ENCODE measurements at places on chromosomes 3 and 15.

GRCh38 chr3:184949251-184949965 lies 137.4 kb downstream of the VPS8 start:
- H3K4me1 ChIP-seq: peaks cover 23% of the 10 kb centered on the region
- no peak overlapping the region for H3K27ac ChIP-seq
- peaks cover 4% of the 10 kb centered on the region for H3K36me3 ChIP-seq
- no peak overlapping the region for H3K4me3 ChIP-seq
- no peaks in the 10 kb centered on the region for H3K27me3 ChIP-seq

DNA sequence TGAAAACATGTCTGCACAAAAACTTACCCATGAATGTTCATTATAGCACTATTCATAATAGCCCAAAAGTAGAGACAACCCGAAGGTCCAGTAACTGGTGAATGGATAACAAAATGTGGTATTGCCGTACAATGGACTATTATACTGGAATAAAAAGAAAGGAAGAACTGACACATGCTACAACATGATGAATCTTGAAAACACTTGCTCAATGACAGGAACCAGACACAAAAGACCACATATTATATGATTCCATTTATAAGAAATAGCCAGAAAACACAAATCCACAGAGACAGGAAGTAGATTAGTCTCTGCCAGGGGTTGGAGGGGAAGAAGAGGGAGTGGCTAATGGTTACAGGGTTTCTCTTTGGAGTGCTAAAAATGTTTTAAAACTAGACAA lies 18.3 kb downstream of the SHC4 start:
- H3K4me1 ChIP-seq: peaks cover 32% of the 10 kb centered on the region
- no peaks in the 10 kb centered on the region for H3K36me3 ChIP-seq
- no peaks in the 10 kb centered on the region for H3K27me3 ChIP-seq

DNA sequence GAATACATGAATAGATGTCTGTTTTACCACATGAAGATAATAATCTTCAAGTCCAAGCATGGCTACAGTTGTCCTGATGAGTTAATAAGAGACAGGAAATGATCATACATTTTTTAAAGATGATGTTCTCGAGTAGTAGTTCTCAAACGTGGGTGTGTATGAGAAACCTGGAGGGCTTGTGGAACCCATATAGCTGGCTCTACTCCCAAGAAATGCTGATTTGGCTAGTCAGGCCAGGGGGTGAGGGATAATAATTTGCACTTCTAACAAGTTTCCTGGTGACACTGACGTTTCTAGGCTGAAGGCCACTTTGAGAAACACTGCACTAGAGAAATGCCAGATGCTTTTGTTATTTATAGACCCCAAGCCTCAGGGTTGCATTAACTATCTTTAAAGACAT lies 37.0 kb downstream of the ROPN1B start:
- H3K4me1 ChIP-seq: peaks cover 21% of the 10 kb centered on the region
- peak overlapping the region; percentile 23 for H3K27ac ChIP-seq
- peaks cover 46% of the 10 kb centered on the region for H3K36me3 ChIP-seq

- no peak overlapping the region for H3K27ac ChIP-seq
- H3K27me3 ChIP-seq: no peaks in the 10 kb centered on the region
- no peaks in the 10 kb centered on the region for H3K36me3 ChIP-seq
- H3K4me1 ChIP-seq: no peaks in the 10 kb centered on the region
- DNase-seq: no peak
Measured at GRCh38 chr3:143856252-143856970, 8.1 kb upstream of the SLC9A9 start.

DNA sequence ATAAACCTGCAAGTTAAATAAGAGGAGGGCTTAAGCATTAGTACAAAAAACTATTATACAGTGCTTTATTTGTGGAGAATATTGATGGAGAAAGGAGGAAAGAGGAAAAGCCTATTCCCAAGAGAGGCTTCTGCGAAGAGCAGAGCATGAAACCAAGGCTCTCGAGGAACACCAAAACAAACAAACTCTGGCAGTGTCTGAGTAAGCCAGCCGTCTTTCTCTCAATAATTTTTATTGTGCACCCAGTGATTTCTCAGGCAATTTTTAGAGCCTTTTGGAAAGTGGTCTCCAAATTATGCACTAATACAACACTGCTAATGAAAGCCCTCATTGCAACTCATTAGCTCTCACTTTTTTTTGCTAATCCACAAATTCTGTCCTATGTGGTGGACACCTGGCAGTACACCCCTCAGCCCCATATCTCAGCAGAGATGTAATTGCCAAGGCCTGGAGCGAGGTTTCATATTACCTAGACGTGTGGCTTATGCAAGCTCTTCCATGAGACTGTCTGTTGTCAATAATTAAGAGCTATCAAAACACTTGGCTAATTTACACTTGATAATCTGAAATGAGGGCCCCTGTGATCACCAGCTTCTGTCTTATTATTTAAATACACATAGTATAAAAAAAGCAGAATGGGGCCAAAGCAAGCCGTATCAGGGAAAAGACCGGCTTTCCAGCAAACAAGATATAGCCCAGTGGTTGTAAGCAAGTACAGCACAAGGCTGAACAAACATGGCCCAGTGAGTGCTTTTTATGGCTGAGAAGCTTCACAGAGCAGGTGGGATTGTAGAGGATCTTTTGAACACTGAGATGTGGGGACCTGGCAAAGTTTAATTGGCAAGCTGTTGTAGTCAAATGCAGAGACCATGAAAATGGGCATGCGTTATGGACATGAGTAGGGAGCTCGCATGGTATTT lies 216.9 kb downstream of the ROBO2 start:
- H3K36me3 ChIP-seq: no peaks in the 10 kb centered on the region
- no peak overlapping the region for H3K4me3 ChIP-seq
- H3K27me3 ChIP-seq: no peaks in the 10 kb centered on the region

DNA sequence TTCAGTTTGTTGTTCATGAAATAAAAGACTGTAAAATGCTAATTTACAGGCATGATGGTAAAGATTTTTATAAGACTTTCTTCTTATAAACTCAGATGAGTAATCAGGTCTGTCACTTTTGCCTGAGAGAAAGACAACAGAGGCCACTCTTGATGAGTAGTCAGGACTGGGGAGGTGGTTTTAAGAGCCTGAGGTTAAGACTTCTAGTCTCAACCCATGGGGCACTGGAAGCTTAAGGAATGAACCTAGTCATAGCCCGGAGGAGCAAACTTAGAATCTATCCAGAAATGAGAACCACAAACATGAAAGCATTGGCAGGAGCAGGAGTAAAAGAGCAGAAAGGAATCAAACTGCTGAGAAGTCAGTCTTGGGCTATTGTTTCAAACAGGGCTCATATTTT lies 846.3 kb upstream of the ARPP21 start:
- DNase-seq: no peak
- no peak overlapping the region for H3K27ac ChIP-seq
- no peaks in the 10 kb centered on the region for H3K27me3 ChIP-seq
- H3K36me3 ChIP-seq: no peaks in the 10 kb centered on the region

DNA sequence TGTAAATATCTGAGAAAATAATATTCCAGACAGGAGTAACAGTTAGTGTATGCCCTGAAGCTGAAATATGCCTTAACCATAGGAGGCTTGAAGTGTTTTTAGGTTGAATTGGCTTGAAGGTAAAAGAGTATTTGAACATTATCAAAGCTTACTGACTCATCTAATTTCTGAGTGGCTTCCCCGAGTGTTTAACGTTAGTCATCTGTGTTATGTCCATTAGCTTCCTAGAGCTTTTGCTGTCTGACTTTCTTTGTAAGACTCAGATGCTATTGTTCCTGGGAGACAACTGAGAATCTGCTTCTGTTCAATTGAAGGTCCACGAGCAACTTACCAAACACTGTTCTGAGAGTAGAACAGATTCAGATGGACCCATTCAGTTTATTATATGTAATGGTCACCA lies 656.8 kb upstream of the NECTIN3 start:
- H3K27ac ChIP-seq: peak overlapping the region; percentile 58
- H3K4me3 ChIP-seq: no peak overlapping the region
- no peak for DNase-seq
- no peaks in the 10 kb centered on the region for H3K36me3 ChIP-seq
- no peaks in the 10 kb centered on the region for H3K4me1 ChIP-seq

GRCh38 chr15:85473455-85473854 lies 93.1 kb downstream of the AKAP13 start:
- H3K4me3 ChIP-seq: no peak overlapping the region
- H3K27ac ChIP-seq: peak overlapping the region; percentile 25
- DNase-seq: no peak
- no peaks in the 10 kb centered on the region for H3K27me3 ChIP-seq
- H3K4me1 ChIP-seq: peaks cover 98% of the 10 kb centered on the region

DNA sequence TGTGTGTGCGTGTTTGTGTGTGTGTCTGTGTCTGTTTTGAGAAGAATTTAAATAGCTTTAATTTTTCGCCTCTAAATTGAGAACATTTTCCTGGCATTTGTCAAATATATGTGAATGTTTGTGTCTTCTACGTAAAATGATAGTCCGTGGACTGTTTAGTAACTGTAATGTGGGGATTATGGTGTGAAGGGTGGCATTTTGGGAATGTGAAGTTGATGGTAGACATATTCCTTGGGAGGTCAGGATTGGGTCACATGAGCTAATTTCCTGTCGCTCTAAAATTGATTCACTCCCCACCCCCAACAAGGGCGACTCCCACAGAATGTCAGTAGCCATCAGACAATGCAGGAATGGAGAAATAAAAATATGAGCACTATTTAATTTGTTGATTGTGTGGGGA lies 107.3 kb downstream of the ITPR1 start:
- H3K27ac ChIP-seq: no peak overlapping the region
- H3K36me3 ChIP-seq: no peaks in the 10 kb centered on the region
- no peak overlapping the region for H3K4me3 ChIP-seq
- peaks cover 29% of the 10 kb centered on the region for H3K4me1 ChIP-seq

GRCh38 chr3:97970156-97970555 lies 2.1 kb downstream of the RIOX2 start:
- H3K36me3 ChIP-seq: no peaks in the 10 kb centered on the region
- no peak for DNase-seq
- H3K4me1 ChIP-seq: peaks cover 38% of the 10 kb centered on the region
- no peaks in the 10 kb centered on the region for H3K27me3 ChIP-seq
- H3K4me3 ChIP-seq: no peak overlapping the region
- peak overlapping the region; percentile 86 for H3K27ac ChIP-seq

DNA sequence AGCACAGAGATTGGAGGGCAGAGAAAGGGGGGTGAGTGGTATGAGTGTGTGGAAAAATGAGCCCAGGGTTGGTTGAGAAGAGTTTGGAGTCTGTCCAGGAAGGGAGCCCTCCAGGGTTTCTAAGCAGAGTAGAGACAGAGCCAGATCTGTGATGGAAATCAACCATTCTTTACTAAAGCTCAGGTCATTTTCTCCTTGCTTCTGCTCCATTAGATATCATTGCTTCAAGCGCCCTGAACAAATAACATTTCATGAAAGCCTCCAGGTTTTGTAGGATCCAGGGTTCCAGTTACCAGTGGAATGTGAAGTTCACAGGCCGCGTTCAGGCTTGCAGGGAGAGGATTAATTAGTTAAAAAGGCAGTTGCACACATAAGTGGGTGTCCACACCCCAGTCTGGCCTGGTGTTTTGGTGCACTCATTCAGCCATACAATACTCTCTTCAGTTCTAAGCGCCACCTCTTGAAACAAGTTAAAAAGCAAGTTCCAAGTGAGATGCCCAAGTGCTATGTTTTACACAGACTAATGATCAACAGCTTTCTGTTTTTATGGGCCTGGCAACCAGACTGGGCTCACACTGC lies 16.4 kb upstream of the BOC start:
- H3K27ac ChIP-seq: no peak overlapping the region
- no peak overlapping the region for H3K4me3 ChIP-seq
- H3K4me1 ChIP-seq: no peaks in the 10 kb centered on the region
